ENCODE measurements at places on chromosomes 3 and 15.

DNA sequence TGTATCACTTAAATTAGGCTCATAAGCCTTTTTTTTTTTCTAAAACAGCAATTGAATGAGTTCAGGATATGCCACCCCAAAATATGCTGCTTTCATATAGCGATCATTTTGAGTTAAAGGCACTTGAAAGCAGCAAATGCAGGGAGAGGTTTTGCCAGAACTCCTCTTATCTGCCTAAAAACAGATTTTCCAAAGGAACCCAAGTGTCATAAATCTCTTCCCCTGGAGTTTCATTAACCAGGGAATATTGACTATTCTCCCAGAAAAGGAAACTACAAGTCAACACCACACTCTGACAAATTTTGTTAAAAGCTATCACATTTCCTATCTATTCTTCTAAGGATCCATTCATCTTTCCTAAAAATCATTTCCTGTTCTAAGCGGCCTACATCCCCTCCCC lies 11.3 kb downstream of the DNAAF4 start:
- DNase-seq = no peak

DNA sequence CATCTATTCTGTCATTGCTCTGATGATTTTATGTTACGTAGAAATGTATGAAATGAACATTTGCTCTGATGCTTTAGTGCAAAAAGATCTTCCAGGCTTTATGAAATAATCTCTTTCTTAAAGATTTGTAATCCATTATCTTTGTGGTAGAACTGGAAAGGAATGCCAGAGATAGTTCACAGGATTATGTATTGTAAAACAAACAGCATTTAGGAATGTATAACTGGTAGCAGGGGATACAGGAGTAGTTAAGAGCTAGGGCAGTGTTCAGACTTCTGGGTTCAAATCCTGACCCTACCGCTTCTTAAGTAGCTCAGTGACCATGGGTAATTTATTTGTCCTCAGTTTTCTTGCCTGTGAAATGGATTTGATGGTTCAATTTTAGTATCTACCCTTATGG lies 429.8 kb upstream of the TPM1 start:
- no peak for DNase-seq

DNA sequence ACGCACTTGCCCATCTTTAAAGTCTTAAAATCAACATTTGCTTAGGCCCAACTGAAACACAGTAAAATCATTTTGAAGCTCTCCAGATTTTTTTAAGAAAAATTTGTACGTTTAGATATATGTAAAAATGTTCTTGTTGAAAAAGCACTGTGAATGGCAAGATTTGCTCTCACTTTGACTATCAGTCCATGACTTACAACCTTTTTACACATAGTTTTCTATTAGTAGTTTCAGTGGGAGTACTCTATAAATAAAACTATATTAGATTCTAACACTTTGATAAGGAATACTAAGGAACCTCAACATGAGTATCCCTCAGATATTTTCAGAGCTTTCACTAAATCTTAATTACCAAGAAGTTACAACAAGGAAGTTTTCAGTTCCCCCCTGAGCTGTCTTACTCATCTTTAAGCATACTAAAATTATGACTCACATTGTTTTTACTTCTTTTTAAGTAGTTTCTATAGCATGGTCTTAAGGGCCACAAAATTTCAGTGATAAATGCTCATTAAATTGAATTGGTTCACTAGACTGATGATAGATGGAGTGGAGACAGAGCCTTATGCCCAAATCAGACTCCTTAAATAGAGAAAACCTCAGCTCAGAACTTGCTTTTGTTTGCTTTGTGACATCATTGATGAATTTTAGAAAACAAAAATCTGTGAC lies 31.6 kb upstream of the RAP2B start:
- DNase-seq = no peak

DNA sequence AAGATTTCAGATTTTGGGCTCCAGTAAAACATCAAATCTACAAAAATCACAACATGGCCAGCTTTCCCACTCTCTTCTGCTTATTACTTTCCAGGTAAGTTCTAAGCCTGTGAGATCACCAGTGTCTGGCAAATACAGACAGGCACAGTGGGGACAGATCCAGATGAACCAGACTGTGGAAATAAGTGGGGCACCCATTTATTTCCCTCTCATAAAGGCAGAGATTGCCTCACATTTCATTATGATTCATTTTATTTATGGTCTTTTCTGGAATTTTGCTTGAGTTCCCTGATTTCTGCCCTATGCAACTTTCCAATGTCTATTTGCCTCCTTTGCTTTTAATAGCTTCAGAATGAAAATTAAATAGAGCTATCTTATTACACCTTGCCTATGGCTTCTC lies 66.8 kb downstream of the GREM1 start:
- no peak for DNase-seq

- DNase-seq = no peak
Observed at GRCh38 chr3:56887402-56888025, 85.8 kb upstream of the ARHGEF3 start.

- DNase-seq = peak; percentile 69
Observed at GRCh38 chr15:83207660-83208366, at the start of gene HDGFL3. Gene HDGFL3, minus strand, starts transcription at chr15:83207823. Its CDS starts 409 bp downstream, at chr15:83207414.

DNA sequence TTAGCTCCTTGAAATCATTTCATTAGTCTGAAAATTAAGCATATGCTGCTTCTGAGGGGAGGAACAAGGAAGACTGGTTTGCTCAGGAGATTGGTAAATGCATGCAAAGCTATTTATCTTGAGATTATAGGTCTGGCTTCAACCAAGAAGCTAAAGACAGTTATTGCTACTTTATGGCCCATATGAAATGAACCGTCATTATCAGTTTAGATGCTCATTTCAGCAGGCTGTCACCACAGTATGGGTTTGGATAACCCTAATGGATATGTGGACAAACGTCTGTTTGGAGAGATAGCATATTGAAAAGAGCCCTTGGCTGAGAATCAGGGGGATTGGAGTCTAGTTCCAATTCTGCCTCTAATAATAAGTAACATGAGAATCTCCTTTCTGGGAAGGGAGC lies 922.6 kb downstream of the TUSC7 start:
- DNase-seq = no peak

- no peak for DNase-seq
Observed at GRCh38 chr3:37467761-37468160, 293.4 kb upstream of the LRRFIP2 start.

DNA sequence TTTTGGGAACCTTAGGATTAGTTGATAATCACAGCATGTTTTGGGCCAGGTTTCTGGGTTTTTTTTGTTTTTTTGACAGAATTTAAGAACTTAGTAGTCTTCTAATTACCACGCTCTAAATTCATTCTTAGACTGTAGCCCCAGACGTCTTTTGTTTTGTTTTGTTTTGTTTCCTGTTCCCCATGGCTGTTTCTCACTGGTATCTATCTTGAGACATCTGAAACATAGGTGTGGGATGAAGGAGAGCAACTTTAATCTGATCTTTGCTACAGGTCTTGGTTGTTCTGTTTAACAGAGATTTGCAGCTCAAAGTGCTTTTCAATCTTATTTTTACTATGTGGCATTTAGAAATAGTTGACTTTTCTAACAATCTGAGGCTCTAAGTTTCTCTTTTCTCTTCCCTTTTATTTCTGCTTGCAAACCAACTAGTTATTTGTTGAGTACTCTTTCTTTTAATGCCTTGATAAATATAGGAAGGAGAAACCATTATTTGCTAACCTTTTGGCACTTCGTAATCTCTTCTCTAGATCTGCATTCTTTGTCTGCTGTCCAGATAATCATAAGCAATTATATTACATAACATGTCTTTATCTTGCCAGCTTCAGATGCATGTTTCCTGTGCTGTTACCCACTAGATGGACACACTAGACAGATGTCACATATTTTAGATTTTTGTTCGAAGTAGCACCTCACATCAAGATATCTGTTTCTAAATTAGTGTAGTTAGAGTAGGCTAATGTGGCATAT lies 40.9 kb downstream of the FBXL2 start:
- no peak for DNase-seq

- no peak for DNase-seq
Observed at GRCh38 chr3:102142379-102143060, 292.3 kb upstream of the ZPLD1 start.

DNA sequence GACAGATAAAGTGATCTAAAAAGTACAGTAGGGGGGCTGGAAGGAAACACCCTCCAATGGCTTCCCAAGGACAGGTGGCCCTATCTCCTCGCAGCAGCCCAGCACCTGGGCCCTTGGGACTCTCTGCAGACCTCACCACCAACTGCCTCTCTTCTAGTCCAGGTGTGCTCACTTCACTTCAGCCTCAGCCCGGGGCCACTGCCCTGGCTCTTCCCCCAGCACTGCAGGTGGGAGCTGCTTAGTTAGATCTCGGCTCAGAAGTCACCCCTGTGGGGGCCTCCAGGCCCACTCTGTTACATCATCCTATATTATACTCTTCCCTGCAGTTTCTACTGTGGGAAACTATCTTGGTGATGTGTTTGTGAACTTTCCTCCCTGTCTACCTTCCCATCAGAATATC lies 2.0 kb downstream of the KLF15 start:
- no peak for DNase-seq

GRCh38 chr15:52862677-52863076 lies 72.5 kb upstream of the ONECUT1 start:
- DNase-seq = no peak

- DNase-seq = no peak
Observed at GRCh38 chr15:31255176-31255510, 71.5 kb upstream of the KLF13 start.

- DNase-seq = no peak
Observed at GRCh38 chr15:79540551-79540950, 108.4 kb downstream of the MINAR1 start.

- no peak for DNase-seq
Observed at GRCh38 chr3:10088256-10088655, 19.8 kb downstream of the FANCD2OS start.

DNA sequence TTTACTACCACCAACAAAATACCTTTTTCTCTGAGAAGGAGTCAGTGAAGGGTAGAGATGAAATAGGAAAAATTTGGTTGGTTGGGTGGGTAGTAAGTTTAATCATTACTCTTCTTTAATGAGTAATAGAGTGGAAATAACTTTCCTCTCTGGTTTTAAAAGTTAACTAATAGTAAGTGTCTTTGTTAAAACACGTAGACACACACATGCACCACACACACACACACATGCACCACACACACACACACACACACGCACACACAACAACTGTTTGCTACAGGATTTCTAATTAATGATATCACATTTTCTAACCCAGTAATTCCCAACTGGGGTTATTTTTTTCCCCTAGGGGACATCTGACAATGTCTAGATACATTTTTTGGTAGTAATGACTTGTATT lies 84.1 kb downstream of the CHL1 start:
- no peak for DNase-seq

DNA sequence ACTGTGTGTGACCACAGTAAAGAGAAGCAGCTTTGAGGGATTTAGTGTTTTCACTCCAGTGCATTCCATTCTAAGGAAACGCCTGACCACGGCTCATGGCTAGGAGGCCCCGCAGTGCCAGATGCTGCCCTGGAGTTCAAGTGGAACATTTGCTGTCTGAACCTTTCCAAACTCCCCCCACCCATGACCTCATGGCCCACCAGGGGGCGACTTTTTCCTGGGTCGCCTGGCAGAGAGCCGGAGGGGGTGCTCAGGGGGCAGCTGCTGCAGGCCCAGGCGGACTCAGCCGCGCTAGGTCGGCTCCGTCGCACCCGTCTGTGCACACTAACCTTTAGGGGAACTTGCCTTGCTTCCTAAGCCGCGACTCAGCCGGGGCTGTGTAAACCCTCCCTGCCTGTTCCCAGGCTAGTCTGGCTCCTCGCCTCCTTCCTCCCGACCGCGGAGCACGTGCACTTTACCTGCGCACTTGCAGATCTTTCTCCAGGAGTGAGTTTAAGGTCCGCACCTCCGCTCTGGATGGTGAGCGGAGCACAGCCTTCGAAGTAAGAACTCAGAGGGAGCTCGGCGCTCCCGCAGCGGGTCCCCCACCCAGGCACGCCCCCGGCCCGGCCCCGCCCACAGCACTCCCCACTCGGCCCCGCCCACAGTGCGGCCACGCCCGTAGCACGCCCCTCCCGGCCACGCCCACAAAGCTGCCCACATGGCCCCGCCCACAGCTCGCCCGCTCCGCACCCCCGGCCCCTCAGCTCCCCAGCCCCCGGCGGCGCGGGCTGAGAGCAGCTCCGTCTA lies at the start of gene OCA2:
Gene OCA2, minus strand, starts transcription at position 550 of the 789 bp plus-strand sequence. CDS start 17,441 bp downstream, outside the sequence.
- peak; percentile 81 for DNase-seq

GRCh38 chr3:148077318-148077923 lies 620.3 kb upstream of the AGTR1 start:
- DNase-seq = no peak

GRCh38 chr15:28885128-28885629 lies 595 bp upstream of the APBA2 start:
- DNase-seq = no peak

DNA sequence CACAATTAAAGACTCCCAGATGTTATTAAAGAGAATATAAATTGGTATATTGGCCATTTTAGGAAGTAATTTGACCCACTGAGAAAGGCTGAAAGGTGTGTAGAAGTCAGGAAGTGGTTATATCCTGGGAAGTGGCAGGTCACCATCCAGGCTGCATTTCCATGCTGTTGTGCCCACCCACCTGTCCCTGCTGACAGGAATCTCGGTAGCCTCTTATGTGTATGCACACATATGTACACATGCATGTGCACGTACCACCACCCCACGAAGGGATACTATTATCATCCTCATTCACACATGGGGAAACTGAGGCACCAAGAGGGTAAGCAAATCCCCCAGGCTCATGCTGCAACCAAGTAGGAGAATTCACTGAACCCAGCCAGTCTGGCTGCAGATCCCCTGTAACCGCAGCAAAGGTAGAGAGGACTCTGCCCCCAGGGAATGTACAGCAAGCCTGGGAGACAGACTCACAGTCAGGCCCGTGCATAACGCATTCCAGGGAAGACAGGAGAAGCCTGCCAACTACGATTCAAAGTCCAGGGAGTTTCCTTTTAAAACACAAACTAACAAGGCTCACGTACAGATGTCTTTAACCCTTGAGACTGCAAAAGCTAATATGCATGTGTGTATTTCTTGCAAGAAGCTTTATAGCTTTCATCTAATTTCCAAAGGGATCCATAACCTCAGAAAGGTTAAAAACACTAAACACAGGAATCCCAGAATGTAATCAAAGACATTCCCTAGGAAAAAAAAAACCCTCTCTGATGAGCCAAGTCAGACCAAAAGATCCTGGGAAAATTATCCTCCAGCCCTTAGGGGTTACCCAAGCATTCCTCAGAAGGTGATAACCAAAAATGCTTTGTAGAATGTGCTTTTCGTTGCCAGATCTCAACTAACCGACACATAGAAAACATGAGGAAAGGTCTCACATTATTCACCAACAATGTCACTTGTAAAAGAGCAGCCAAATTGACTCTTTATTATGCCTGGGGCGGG lies 129.6 kb downstream of the ADAMTS17 start:
- DNase-seq = no peak

- DNase-seq = no peak
Observed at GRCh38 chr3:85535517-85535916, 576.7 kb downstream of the CADM2 start.

DNA sequence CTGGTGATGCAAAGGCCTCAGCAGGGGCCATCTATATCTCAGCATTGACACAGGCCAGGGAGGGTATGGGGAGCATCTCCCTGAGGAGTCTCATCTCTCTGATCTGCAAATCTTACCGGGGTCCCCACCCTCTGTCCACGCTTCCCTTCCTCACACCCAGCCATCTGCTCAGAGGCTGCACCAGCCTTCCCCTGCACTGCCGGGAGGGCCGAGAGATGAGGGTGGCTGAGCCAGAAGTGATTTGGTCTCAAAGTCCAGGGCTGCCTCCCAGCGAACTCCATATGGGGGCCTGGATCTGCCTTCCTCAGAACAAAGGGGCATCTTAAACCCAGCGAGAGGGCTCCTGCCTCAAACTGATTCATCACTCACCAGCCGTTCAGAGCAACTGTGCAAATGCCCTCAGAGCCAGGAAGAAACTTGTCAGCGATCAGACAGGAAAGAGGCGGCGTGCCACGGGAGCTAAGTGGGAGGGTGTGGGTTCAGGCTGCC lies 4.6 kb downstream of the IGDCC3 start:
- DNase-seq = no peak
